GM23248 (cell line): ENCODE measurements at places on chromosomes 1 and 21.
A peak's percentile ranks its signal among the peaks of the same experiment; 100 is the strongest.

DNA sequence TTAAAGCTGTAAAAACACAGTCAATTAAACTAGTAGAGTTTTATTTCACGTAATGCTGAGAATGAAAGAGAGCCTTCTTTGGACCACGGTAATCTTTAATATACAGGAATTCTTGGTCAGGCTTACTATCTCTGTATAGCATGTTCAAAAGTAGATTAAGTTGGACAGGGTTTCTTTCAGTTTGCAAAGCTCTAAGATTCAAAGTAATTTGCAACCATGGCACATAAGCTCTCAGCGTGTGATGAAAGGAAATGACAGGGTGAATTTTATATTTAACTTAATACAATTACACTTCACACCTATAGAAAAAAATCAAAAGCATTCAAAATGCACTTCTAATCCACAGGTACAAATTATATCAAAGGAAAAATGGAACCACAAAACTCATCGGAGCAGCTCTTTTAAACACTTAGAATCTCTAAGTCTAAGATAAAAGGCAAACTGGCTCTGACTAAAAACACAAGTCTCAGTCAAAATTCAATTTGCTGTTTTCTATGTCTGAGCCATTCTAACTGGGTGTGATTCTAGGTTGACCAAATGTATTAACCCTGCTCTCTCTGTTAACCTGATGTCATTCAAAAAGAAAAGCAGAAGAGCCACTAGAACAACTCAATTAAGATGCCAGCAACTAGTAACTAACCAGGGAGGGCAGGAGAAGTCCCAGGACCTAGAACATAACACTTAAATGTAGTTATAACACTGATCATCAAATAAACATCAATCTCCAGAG, 147.7 kb downstream of the RERE start:
- DNase-seq, result no peak

DNA sequence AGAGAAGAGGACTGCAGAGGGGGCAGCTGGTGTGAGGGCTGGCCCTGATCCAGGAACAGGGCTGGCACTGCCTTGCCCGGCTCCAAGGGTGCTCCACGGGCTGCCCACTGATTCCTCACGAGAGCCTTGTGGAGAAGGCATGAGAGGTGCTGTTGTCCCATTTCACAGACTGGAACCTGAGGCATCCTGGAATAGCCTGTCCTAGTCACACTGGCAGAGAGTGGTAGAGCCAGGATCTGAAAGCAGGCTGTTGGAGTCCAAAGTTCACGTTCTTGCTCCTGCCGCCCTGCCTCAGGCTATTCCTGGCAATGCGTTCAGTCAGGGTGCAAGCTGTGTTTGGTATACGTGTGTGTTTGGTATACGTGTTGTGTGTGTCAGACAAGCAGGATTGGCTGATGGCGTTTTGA, 1.8 kb downstream of the RER1 start:
- DNase-seq, result no peak

DNA sequence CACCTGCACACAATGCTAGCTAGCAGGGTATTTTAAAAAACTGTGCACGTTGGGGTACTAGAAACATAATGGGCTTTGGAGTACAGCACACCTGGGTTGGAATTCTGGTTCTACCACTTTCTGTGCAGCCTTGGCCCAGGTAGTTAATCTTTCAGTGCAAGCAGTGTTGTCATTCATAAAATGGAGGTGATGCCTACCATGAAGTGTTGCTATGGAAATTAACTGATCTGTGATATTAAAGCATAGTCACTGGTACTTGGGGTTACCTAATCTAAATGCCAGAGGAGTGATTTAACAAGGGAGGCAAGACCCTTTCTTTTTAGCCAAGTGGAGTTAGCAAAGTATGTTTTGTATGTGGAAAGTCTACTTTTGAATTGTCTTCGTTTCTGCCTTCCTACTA, 18.0 kb downstream of the ATP1B1 start:
- DNase-seq, result no peak

DNA sequence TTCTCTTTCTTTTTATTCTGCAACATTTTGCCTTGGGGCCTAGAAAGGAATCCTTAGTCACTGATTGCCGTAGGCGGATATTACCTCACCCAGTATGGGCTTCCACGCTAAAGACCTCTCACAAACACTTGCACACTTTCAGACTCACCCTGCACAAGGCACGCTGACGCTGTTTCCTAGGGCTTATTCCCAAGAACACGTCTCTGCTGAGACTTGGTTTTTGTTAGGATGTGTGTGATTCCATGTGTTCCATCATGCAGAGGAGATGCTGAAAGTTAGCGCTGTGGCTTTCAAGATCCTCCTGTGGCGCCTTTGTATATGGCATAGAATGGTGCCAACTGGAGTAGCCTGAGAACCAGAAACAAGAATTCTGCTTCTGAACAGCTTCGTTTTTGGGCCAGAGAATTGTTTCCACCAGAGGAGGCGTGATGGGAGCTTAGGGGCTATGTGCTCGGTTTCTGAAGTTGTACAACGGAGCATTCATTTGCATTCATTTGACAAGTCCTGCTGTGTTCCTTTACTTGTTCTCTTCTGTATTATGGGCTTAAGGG, 297.0 kb downstream of the DISC1 start:
- peak; percentile 37 for DNase-seq

- no peak for DNase-seq
Measured at GRCh38 chr1:78377356-78377928, 113.3 kb upstream of the PTGFR start.

GRCh38 chr1:79422726-79423125, 416.2 kb upstream of the ADGRL4 start:
- no peak for DNase-seq

DNA sequence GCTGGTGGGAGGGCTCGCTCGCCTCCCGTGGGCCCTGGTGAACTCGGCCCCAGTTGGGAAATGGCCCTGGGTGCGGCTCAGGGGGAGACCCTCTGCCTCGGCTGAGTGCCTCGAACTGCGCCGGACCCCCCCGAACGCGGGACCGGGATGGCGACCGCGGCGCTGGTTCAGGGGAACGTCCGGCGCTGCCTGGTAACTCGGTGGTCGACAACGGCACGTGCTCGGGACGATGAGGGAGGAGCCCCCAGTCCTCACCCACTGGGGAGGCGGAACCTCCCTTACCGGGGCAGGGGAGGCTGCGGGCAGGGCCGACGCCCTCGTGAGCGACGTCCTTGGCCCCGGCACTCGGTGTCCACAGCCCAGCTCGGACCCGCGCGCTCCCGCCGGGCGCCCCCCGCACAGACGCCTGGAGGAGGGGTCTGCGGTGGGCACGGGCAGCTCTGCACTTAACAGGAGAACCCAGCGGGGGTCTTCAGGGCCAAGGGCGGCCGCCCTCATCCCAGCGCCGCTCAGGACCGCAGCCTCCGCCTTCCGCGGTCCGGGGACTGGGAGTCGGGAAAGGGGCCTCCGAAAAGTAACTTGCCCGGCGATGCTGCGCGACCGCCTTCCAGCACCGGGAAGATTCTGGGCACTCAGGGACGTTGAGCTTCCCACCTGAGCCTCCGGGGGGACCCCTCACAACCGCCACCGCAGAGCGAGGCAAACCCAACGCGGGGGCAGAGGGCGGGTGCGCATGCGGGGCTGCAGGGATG, 1.7 kb downstream of the HES4 start:
- no peak for DNase-seq

- peak; percentile 70 for DNase-seq
Measured at GRCh38 chr1:243849421-243850201, 432 bp downstream of the AKT3 start.

- no peak for DNase-seq
Measured at GRCh38 chr1:30875916-30876315, 32.6 kb downstream of the SDC3 start.

DNA sequence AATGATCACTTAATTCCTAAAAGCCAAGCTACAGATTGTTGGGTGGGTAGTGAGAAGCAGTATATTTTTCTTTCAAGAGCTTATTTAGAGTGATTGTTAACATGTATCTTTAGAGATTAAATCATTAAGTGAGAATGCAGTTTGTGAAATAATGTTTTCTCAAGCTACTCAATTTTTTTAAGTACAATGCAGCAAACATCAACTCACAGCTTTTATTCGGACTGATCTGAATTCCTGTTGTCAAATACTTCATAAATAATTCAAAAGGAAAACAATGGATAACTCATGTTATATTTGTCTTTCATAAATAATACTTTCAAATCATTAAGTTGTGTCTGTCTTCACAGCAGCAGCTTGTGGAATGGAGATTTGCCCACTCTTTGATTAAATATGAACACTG, 271.1 kb upstream of the DEPDC1 start:
- DNase-seq, result no peak

DNA sequence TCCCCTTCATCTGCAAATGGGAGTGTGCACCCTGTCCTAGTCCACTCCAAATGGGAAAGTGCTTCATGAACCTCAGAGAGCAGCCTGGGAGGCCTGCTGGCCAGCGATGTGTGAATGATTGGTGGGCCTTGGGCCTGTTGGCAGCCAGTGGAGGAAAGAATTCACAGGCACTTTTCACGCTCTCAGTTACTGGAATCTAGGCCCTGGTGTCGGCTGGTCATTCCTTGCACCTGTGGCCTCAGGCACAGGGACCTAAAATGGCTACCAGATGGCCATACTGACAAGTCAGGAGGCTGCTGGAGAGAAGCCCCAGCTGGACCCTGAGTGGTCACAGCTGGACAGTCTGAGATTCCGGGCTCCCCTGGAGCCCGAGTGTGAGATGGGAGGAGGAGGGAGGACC, 18.4 kb upstream of the EDN2 start:
- DNase-seq, result no peak

DNA sequence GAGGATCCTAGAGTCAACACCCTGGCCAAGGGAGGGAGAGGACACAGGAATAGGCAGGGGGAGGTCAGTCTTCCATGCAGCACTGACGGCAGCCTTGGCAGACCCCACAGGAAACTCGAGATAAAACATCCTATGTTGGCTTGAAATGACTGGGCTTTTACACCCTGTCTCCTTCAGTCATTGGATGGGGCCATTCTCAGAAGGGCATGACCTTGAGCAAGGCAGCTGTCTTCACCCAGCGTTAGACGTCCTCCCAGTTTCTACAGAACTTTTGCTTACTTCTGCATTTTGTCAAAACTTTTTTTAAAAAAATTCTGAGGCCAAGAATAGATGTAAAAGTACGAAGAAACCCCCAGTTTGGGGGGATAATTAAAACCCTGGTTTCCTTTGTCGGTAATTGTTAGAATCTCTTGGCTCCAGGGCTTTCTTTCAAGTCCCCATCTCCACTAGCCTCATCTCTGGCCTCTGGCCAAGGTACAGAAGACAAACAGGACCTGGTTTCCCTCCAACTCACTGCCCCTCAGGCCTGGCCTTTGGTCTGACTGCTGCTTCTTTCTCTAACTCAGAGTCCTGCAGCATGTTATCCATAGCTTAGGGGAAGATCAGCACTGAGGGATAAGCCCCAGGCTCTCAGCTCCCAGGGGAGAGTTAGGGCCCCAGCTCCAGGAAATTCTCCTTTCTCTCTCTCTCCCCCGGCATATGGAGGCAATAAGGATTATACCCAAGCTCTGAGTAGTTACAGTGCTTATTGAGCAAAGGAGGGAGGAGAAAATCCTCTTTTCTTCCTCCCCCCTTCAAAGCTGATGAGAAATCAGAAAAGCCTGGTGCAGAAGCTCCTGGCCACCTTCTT, 51.6 kb upstream of the KCND3 start:
- DNase-seq, result no peak

DNA sequence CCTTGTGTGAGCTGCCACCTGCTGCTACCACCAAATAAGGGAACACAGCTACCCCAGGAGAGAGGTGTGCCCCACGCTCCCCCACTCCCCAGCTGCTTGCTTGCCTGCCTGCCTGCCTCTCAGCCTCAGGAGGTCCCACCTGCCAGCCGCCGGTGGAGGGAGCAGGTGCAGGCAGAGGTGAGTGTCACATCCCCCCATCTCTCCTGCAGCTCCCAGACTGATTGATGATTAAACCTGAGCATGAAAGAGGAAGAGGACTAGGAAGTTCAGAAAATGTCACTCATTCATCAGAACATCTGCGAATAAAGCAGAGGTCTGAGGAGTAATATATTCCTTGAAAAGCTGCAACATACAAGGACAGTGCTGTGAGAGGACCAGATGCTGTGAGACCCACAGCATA, 58.6 kb upstream of the HIVEP3 start:
- DNase-seq, result no peak

DNA sequence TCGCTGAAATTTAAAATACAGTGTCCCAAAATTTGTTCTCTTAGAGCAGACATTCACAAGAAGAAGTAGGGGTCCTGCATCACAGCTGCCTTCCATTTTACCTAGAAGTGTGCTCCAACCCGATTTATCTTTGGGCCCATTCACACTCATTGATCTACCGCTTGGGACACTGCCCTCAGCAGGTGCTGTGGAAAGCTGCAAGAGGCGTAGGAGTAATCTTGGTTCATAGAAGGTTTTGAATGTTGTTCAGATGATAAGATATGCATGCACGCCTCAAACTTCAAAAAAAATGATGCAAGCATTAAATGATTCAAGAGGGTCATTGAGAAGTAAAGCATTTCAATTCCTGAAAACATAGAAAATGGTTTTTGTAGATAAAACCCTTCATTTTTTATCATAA, 18.6 kb upstream of the C1orf105 start:
- DNase-seq, result no peak

GRCh38 chr1:78919150-78919549, 87.4 kb downstream of the ADGRL4 start:
- DNase-seq, result no peak

- DNase-seq, result peak; percentile 33
Measured at GRCh38 chr1:41681331-41682098, 197.0 kb upstream of the EDN2 start.

GRCh38 chr1:108913105-108913948, 36.5 kb downstream of the GPSM2 start:
- DNase-seq, result no peak

GRCh38 chr1:183931646-183932271, 105.8 kb downstream of the COLGALT2 start:
- DNase-seq, result peak; percentile 34

GRCh38 chr1:23524716-23525401, 6.2 kb downstream of the E2F2 start:
- no peak for DNase-seq

GRCh38 chr1:180254854-180255253, 24.8 kb downstream of the LHX4 start:
- no peak for DNase-seq

GRCh38 chr1:203669739-203670138, 43.1 kb downstream of the ATP2B4 start:
- DNase-seq, result peak; percentile 81

GRCh38 chr1:178241057-178241456, 147.2 kb downstream of the RASAL2 start:
- DNase-seq, result peak; percentile 73

- DNase-seq, result no peak
Measured at GRCh38 chr21:45512626-45513002, 29.6 kb downstream of the SLC19A1 start.

DNA sequence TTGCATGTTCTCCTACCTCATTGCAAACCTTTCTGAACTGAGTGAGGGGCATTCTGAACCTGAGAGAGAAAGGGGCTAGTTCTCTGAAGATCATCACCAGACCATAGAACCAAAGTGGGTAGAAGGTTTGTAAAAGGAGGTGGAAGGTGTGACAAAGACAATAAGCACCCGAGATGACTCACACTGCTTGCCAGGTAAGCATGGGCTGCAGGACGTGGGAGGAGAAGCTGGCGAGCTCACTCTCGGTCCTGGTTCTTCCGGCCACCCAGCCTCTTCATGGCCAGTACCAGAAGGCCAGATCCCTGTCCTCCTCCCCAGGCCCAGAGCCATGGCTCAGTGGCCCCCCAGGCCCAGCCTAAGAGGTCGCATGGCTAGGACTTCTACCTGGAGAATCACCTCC, 128.3 kb downstream of the TMEM53 start:
- DNase-seq, result no peak

GRCh38 chr21:32764186-32764585, 7.4 kb downstream of the PAXBP1 start:
- no peak for DNase-seq

- no peak for DNase-seq
Measured at GRCh38 chr21:21051109-21052055, 53.2 kb downstream of the NCAM2 start.
